ENCODE measurements at places on chromosomes 3 and 15.

- no peak for DNase-seq
Measured at GRCh38 chr3:180678231-180678630, 1.1 kb downstream of the CCDC39 start.

GRCh38 chr3:7447197-7447769 lies 586.4 kb downstream of the GRM7 start:
- no peak for DNase-seq

DNA sequence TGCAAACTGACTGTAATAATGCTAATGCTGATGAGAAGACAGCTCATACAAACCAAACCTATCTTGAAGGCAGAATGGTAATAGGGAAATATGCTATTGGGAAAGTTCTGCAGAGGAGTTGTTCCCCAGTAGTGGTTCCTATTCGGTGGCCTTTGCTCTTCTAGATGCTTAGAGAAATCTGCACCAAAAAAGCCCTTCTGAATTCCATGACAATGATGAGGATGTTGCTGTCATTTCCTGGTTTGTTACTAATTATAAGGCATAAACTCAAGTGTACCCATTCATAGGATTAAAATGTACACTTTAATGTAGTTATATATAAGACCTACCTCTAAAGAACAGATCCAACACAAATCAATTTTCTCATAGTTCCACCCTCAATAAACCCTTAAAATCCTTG lies 30.1 kb downstream of the TOMM70 start:
- DNase-seq: no peak

GRCh38 chr3:48434591-48435222 lies 4.8 kb upstream of the PLXNB1 start:
- no peak for DNase-seq

DNA sequence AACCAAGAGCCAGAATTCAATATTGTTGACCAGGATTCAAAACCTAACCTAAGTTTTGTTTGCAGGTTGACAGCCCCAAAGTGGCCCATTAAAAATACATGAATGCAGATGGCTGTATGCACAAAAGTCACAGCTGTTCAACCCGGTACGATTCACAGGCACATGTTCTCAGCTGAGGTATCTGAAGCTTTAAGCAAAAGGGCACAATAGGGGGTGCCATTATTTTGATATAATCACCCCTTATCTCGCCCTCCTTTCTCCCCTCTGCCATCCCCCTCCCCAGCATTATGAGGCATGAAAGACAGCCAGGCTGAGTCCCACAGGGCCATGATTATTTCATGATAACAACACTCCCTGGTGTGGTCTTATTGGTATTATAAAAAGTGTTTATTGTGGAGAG lies 264.9 kb downstream of the EBLN2 start:
- no peak for DNase-seq

DNA sequence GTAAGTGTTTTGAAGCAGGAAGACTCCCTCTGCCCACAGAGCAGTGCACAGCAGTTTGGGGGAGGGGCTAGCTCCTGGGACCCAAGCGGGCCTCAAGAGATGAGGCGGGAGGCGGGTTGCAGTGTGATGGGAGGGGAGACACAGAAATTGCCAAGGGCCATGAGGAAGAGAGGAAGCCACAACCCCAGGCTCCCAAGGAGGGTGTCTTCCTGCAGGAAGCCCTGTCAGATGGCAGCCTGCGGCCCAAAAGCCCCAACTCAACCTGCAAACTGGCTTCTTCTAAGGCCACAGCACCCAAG lies 7.3 kb upstream of the ISLR2 start:
- no peak for DNase-seq

- DNase-seq: no peak
Measured at GRCh38 chr15:88896333-88897033, 1.1 kb upstream of the HAPLN3 start.

DNA sequence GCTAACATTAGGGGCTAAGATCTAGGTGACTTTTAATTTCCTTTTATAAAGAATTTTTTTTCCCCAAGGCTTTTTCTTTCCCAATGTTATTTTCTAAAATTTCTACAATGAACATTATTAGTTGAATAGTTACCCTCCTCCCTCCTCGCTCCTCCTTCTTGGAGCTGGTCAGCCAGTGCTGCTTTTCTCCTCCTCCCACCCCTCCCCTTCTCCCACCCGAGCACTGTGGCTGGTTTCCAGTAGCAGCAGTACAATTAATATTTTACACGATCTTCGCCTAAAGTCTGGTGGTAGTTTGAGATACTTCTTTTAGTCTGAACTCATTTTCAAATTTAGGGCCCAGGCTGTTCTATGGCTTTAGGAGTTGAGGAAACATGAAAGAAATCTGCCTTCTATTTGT lies 41.6 kb downstream of the EEFSEC start:
- no peak for DNase-seq

DNA sequence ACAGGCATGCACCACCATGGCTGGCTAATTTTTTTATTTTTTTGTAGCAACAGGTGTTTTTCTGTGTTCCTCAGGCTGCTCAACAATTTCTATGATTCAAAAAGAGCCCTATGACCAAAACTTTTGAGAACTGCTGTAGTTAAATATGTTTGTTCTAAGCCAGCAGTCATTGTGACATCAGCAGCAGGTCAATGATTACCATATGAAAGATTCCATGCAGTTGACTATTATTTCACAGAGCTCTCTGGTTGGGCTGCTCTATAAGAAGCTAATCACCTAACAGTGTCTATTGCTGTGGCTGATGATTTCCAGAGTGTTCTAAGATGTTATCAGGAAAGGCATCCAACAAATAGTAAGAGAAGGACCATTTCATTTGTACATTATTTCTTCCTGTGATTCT lies at the start of gene CCDC54:
Gene CCDC54 (plus strand): TSS at position 289 of the 400 bp plus-strand sequence. CDS start 149 bp downstream, outside the sequence.
- DNase-seq: no peak

DNA sequence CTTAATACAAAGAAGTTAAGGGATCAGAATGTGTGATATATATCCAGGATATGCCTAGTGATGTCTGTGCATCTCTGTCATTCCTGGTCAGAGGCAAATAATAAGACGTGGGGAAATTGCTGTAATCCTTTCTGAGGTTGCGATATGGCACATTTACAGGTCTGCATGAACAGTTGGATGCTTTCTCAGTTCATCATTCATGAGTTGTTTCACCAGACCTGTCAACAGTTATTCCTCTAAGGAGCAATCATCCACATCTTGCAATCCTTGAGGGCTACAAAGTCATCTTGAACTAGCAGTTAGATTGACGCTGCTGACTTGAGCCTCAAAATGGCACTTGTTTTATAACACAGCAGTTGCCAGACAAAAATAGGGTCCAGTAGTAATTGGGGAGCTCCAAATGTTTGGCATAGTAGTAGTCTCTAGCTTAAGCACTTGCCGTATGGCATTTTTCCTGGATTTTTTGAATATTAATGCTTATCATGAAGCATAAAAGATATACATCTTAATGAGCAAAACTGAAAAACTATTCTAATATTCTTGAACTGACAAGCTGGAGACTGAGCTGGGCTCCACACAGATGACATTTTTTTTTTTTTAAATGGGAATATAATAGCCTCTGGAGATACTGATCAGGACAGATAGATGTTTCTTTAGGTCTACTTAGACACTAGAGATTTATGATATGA lies 761.7 kb downstream of the VGLL3 start:
- no peak for DNase-seq

DNA sequence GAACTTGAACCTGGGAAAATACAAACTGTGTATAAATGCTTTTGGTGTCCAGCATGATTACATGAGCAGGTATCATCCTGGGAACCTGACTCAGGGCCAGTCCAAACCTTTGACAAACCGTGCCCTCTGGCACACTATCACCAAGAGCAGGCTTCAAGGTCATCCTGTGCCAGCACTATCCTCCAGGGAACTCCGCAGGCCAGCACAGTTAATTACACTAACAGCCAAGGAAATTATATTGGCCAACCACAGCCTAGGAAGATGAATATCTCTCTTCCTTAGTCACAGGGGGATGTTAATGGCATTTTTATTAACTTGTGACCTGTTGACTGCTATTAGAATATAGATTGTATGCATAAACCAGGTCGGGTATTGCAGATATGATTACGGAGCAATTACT lies 262.0 kb downstream of the TUSC7 start:
- no peak for DNase-seq

DNA sequence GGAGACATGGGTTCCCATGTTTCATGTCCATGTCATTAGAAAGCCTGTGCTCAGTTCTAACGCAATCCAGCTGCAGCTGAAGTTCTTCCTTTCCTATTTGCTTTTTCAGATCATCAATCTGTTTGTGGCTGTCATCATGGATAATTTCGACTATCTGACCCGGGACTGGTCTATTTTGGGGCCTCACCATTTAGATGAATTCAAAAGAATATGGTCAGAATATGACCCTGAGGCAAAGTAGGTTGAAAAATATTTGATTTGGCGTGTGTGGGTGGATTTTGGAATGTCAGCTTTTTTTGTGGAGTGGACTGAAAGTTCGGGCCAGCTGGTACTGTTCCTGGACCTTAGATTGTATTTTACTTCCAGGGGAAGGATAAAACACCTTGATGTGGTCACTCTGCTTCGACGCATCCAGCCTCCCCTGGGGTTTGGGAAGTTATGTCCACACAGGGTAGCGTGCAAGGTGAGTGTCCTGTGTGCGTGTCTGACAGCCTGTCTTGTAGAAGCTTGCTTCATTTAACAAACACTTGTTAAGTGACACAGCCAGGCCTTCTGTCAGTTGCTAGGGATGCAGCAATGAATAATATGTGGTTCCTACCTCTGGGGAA lies 69.6 kb downstream of the CHDH start:
- no peak for DNase-seq

DNA sequence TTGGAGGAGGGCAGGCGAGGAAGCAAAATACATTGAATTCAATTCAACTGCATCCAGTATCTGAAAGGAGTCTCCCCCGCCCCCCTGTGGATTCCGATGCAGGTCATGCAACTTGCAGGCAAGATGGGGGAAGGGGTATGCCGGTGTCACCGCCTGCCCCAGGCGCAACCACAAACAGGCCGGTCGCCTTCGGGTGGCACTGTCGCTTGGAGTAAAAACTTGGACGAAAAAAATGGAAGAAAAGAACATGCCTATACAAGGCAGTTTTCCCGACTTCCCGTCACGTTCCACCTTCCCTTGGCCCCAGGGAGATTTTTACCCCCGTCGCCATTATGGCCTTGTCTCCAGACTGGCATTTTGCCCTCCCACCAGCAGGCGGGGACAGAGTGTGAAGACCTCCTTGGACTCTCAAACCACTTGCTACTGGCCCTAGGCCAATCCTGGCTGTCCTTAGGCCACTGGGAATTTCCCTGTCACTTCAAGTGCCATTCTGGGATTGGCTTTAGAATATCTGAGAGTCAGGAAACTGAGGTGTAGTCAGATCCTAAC lies 1.6 kb upstream of the NTRK3 start:
- no peak for DNase-seq

DNA sequence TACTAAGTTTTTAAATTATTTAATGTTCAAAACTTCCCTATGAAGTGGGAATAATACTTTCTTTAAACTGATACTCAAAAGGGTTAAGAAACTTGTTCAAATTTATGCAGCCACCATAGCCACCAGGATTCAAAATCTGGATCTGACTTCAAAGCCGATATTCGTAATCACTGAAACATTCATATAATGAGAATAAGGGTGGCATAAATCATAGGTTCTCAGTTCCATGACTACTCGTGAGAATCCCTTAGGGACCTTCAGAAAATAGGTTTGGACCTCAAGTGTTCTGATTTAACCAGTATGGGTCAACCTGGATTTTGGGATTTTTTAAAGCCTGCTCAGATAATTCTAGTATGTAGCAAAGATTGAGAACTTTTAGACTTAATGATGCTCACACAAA lies 160.6 kb downstream of the RBMS3 start:
- DNase-seq: no peak

GRCh38 chr3:136505676-136506075 lies 246.5 kb downstream of the STAG1 start:
- no peak for DNase-seq

- DNase-seq: no peak
Measured at GRCh38 chr15:25052191-25052999, 97.6 kb downstream of the SNRPN start.
